ENCODE measurements at places on chromosomes 3 and 15. TPM values are rescaled to one million over a fixed set of nuclear protein-coding genes. Genes with fewer than 3 reads are reported as not detected.

DNA sequence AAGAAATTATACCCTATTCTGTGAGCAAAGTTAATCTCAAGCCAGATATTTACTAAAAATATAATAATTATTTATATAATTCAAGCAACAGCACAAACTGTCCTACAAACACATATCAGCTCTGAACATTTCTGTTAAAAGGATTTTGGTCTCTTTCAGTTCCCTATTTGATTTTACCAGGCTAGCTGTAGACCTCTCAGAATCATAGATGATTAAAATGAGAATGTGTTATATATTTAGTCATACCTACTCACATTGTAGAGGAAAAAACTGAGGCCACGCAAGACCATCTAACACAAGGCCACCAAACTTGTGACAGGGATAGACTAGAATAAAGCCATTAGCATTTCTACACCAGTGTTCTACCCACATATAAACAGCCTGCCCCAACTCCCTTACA is 28.5 kb downstream of the ACKR4 start:
- DNase-seq = no peak

- no peak for DNase-seq
Measured at GRCh38 chr3:139642996-139643395, 34.8 kb downstream of the NMNAT3 start.

The BCL6 gene
- polyA plus RNA-seq = 12.1 TPM

- peak; percentile 87 for DNase-seq
Measured at GRCh38 chr15:60396958-60397771, 621 bp downstream of the ANXA2 start.

- no peak for DNase-seq
Measured at GRCh38 chr3:35745802-35746484, 106.6 kb downstream of the ARPP21 start.

- DNase-seq = no peak
Measured at GRCh38 chr15:98674336-98674735, 26.0 kb downstream of the IGF1R start.

The GOLGA8J gene
- 0.07 TPM for polyA plus RNA-seq

DNA sequence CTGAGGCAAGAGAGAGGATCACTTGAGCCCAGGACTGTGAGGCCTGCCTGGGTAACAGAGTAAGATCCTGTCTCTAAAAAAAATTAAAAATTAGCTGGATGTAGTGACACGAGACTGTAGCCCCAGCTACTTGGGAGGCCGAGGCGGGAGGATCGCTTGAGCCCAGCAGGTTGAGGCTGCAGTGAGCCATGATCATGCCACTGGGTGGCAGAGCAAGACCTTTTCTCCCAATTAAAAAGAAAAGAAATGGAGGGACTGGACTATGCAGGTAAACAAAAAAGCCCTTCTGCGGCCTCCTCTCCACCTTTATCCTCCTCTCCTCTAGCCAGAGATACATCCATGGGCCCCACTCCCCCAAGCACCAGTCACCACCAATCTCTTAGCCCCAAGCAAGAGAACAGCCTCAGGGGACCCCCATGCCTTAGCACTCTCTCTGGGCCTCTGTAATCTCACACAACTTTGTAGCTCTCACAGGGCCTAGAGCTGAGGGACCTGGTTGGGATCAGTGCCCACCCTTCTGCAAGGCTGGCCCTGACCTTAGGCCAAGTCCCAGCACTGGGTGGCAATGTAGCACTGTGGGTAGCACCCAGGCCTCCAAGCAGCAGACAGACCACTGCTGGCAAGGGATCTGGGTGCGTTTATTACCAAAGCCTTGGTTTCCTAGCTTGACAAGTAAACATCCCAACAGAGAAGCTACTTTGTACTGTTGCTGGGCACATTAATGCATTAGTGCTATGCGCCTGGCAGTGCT is 43.4 kb downstream of the FAM174B start:
- DNase-seq = peak; percentile 24

The SERPINI1 gene
- polyA plus RNA-seq = 4.7 TPM

- DNase-seq = no peak
Measured at GRCh38 chr15:37806808-37807207, 127.6 kb upstream of the TMCO5A start.

GRCh38 chr15:72464251-72464650 is 9.9 kb upstream of the ARIH1 start:
- DNase-seq = no peak

GRCh38 chr3:136952292-136952691 is 5.5 kb upstream of the IL20RB start:
- no peak for DNase-seq

GRCh38 chr3:3798631-3799113 is 559 bp upstream of the LRRN1 start:
- DNase-seq = no peak

The ROBO2 gene
- polyA plus RNA-seq = not detected

The WDR72 gene
- polyA plus RNA-seq = 12.3 TPM

DNA sequence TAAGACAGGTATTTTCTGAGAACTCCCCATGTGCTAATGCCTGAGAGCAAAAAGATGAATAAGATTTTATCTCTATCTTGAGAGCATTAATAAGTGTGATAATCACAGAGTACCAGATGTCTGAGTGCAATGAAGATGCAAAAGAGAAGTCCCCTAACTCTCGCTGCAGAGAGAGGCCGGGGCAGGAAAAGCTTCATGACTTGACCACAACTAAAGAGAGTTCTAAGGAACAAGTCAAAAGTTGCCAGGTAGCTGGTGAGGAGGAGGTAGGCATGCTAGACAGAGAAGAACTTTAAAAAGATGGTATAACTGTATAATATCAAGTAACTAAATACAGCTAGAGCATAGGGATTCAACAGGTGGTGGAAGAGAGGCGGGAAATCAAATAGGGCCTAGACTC is 28.8 kb downstream of the MTMR10 start:
- DNase-seq = no peak

The KCNMB3 gene
- polyA plus RNA-seq = 1.7 TPM

DNA sequence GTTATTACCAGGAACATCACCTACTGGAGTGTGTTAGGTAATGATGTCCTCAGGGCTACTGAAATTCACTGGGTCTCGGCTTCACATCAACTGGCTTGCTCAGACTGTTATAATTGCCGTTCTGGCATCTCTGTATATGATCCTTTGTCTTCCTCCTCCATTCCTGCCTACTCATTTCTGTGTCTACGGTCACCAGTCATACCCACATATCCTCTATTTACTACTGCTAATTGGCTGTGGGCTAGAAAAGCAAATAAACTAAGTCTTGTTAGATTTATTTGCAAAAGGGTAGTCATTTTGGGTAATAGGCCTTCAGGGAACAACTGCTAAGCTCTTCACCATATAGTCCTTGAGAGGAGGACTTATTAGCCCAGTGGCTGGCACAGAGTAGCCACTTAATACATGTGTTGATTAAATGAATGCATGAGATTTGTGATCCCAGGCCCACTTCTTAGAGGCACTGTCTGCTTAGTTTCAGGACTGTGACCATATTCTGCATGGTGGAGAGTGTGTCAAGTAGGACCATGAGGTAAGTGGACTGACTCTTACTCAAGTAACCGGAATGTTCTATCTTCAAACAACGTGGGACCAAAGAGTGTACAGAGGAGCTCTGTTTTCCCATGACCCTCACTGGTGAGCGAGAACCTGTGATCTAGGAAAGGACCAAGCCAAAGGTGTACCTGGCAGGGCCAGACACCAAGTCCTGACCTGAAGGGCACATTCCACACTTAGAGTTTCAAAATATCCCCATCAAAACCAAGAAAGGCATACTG is 13.2 kb downstream of the ZDHHC3 start:
- no peak for DNase-seq

The MED12L gene
- 0.40 TPM for polyA plus RNA-seq

The GOLGA6D gene
- polyA plus RNA-seq = 0.05 TPM

- DNase-seq = peak; percentile 13
Measured at GRCh38 chr15:76060118-76060989, 569 bp downstream of the TMEM266 start.

The GDPGP1 gene
- polyA plus RNA-seq = 3.8 TPM
